ENCODE measurements at places on chromosomes 11 and 22.
A peak's percentile ranks its signal among the peaks of the same experiment; 100 is the strongest.

- no peak for DNase-seq
These were observed 324.6 kb upstream of the MTNR1B start for GRCh38 chr11:92644595-92645445.

- DNase-seq: no peak
These were observed 52.9 kb upstream of the FBXO3 start for GRCh38 chr11:33827206-33827605.

- no peak for DNase-seq
These were observed 9.2 kb upstream of the NARS2 start for GRCh38 chr11:78583889-78584288.

- DNase-seq: peak; percentile 65
These were observed 5.9 kb upstream of the OR52L1 start for GRCh38 chr11:5992604-5993251.

GRCh38 chr11:19802773-19803293 is 90.2 kb downstream of the NAV2 start:
- no peak for DNase-seq

GRCh38 chr11:65378928-65379638 is 3.4 kb downstream of the SLC25A45 start:
- no peak for DNase-seq

DNA sequence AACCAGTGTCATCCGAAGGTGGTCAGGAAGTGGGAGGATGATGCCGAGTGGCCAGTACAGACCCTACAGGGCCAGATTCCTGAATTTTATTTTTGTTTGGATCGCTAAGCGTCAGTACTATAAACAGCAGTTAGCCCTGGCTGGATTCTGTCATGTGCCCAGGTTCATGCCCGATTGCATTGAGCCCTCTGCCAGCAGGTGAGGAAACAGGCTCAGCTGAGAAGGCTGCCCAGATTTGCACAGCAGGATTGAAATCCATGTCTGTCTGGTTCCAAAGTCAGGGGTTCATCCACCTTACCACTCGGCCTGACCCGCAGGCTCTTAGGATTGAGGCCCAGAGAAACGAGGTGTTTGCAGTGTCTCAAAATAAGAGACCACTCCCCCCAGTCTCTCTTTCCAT is 9.1 kb upstream of the TBC1D22A start:
- DNase-seq: no peak

DNA sequence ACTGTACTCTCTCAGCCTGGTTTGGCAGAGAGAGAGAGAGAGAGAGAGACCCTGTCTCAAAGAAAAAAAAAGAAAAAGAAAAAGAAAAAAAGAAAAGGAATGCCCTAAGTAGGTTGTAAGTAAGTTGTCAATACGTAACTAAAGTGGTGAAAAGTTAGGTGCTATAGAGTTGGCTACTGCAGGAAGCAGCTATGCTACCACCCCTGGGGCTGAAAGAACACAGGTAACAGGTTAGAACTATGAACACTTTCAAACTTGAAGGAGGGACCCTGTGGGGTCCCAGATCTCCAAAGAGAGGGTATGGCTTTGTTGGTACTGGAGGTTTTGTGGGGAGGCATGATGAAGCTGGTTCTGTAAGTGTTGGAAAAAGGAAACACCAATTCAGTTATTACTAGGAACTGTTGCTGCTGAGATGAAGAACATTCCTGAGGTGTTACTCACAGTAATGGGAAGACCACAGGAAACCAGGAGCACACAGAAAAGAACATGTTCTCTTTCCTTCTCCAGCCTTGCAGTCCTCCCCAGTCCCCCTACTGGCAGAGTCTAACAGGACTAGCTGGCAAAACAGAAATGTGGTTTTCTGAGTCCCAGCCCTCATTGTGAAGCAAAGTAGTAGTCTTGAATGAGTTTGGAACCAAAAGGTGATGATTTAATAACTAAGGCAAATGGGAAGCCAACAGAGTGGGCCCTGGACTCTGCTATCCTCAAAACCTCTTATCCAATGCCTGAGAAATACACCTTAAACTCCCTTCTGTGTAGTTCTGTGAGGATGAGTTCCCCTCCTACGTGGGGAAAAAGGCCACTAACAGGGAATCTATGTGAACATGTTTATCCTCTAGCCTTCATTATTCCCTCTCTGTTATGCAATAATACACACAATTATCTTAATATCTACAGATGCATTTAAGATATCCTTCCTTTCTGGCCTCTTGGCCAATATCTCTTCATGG is 427.0 kb upstream of the DDI1 start:
- peak; percentile 66 for DNase-seq

- no peak for DNase-seq
These were observed 602 bp upstream of the AQP11 start for GRCh38 chr11:77589181-77589520.

DNA sequence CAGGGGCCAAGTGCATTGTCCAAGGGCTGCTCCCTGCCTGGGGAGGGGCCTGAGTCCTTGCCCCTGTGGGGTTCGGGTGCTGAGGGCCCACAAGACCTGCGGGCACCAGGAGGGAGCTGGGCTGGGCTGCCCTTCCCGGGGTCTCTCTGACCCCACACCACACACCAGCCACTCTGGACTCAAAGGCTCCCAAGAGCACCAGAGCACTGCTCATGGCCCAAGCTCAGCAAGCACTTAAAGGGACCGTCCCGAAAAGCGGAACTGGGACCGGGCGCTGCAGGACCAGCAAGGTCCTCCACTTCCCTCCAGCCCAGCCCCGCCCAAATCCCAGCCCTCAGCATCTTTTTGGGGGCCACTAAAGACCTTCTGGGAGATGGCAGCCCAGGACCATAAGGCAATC is 5.3 kb downstream of the LSP1 start:
- DNase-seq: no peak

GRCh38 chr11:15336021-15336420 is 221.3 kb downstream of the INSC start:
- peak; percentile 25 for DNase-seq

DNA sequence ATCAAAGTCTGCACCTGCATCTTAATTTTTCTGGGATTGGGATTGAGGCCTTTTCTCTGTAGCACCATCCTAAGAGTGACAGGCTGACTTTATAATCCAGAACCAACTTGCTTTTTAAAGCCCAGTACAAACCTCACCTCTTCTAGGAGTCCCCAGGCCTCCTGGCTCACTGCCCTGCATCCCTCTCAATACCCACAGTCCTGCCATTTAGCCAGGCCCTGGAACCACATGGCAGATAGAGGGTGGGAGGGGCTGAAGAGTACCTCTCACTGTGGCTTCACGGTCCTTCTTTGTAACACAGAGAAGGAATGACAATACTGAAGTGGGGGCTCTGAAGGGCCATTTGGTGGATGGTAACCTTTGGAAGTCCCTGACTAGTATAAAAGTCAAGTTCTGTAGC is 63.5 kb upstream of the PHOX2A start:
- no peak for DNase-seq

DNA sequence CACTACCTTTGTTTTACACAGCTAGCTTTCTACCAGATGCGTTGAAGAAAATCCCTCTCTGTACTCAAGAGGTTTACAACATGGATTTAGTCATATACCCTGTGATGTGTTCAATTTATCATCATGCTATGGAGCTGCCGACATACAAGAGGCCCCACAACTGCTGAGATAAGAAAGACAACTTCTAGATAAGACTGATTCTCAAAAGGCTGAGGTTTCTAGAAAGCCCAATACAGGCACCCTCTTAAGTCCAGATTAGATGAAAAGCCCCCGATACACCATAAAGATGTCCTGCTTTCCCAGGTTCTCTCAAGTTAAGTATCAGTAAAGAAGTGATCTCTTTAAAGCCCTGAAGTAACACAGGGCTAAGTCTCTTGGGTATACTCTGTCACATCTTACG is 14.3 kb downstream of the MTCH2 start:
- no peak for DNase-seq

GRCh38 chr11:75557666-75558494 is 4.2 kb upstream of the SERPINH1 start:
- DNase-seq: no peak

- DNase-seq: no peak
These were observed 94.9 kb upstream of the ALX4 start for GRCh38 chr11:44404736-44405395.

DNA sequence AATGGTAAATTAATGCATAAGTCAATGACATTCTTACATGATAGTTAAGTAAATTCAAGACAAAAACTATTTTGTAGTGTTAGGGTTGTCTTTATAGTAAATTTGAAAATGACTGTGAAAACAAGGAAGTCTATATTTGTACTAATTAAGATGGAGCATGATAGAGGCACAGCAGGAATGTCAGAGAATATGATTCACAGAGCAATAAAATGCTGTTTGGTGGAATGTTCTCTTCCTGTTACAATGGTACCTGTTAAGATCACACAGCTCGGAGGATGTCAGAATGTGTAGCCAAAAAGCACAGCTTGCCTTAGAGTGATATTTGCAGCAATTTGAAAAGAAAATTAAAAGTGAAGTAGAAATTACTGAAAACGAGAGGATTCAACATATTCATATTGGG is 2339.7 kb upstream of the RAG2 start:
- no peak for DNase-seq

DNA sequence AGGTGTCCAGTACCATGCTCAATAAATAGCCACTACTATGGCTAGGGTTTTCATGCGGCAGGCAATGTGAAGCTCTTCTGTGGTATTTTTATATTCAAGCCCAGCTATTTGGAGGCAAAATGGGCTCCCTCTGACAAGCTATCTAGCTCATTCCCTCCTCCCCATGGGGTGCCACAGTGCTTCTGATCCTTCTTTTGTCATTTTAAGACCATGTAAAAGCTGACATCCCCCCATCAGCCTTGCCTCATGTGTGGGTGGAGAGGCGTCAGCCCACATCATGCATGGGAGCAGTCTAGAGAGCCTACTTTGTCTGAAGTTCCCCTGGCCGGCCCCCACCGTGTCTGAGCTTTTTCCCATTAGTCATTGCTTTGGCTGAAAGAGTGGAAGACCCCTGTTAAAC is 59.8 kb downstream of the NAV2 start:
- peak; percentile 93 for DNase-seq

DNA sequence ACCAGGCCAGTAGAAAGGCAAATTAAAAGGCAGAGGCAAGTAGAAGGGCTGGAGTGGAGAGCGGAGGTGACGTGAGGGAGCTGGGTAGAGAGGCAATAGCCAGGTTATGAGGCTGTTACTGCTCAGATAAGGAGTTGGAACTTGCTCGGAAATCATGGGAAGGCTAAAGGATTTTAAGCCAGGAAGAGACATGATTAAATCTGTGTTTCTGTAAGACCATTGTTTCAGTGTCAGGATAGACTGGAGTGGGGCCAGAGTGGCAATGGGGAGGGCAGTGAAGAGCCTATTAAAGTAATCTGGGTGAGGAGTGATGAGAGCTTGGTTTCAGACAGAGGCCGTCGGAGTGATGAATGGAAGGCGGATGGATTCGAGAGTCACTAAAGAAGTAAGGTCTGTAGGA is 39.0 kb downstream of the GRAMD1B start:
- DNase-seq: no peak

GRCh38 chr22:30906411-30906810 is 62.2 kb downstream of the MORC2 start:
- no peak for DNase-seq

- DNase-seq: peak; percentile 54
These were observed 458 bp downstream of the RTN4R start for GRCh38 chr22:20267441-20268278.

DNA sequence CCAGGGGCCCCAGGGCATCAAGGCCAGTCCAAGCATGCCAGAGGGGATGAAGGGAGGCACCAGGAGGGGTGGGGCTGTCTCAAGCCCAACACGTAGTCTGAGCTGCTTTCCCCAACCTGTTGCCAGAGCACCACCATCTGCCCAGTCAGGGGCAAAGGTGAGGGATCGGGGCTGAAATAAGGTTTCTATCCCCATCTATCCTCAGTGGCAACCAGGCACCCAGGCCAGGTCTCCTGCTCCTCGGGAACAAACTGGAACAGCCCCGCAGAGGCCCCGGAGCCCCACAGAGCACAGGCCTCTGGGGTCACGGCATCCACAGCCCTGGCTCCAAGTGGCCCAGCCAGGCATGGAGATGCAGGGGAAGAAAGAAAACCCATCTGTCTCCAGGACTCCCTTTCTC is 19.3 kb downstream of the STARD10 start:
- no peak for DNase-seq

GRCh38 chr11:9090488-9091043 is 833 bp downstream of the SCUBE2 start:
- DNase-seq: peak; percentile 21

GRCh38 chr11:78773077-78773476 is 198.4 kb upstream of the NARS2 start:
- no peak for DNase-seq

GRCh38 chr11:36488096-36488495 is 22.0 kb downstream of the TRAF6 start:
- no peak for DNase-seq

- DNase-seq: no peak
These were observed 39.8 kb downstream of the CSTPP1 start for GRCh38 chr11:46976182-46976854.

- DNase-seq: no peak
These were observed 5.7 kb downstream of the FTH1 start for GRCh38 chr11:61961570-61962212.

DNA sequence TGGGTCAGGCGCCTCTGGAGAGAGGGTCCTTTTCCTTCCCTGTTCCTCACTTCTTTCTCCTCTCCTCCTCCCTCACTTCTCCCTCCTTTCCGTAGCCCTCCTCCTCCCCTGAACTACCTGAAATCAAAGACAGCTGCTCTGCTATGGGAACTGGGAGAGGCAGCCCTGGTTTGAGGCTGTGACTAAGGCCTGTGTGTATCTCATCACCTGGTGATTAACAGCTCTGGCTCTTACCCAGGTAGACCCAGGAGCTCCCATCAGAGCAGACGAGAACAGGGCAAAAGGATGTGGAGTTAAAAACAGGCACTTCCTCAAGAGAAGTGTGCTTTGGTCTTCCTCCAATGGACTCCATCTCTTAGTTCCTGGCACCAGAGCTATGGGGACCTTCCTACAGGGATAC is 5.8 kb downstream of the ISX start:
- DNase-seq: no peak

- DNase-seq: no peak
These were observed 66.5 kb upstream of the ALX4 start for GRCh38 chr11:44376423-44376822.

GRCh38 chr11:71342951-71343827 is 90.8 kb upstream of the SHANK2 start:
- peak; percentile 91 for DNase-seq

GRCh38 chr11:31652528-31652927 is 143.0 kb downstream of the ELP4 start:
- DNase-seq: no peak

GRCh38 chr22:26650722-26651421 is 6.5 kb upstream of the MIAT start:
- no peak for DNase-seq

DNA sequence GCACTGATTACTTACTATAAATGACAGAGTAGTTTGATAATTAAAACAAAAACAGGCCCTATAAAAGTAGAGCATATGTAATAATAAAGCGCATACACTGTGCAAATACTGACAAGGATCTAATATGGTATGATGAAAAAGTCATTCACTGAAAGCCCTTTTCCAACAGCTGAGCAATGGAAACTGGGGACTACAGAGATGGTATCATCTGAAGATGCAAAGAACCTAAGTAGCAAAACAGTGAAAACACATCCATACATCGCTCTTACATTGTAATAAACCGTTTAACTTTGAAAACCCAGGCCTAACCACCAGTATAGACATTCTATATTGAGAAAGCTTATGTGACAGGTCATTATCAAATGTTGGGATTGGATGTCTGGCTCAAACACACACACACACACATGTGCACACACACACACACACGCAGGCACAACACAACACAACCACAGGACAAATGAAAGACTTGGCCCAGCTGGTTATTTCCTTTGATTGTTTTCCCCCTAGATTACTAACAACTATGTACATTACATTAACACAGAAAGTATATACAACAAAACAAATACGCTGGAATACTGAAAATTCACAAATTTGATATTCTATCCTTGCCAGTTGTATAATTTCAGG is 119.5 kb downstream of the APOL5 start:
- DNase-seq: no peak

- DNase-seq: no peak
These were observed 165.5 kb downstream of the DSCAML1 start for GRCh38 chr11:117631336-117632140.
